ENCODE measurements at places on chromosomes 3 and 15.

- DNase-seq: no peak
Measured at GRCh38 chr3:100073714-100074307, 40.5 kb downstream of the FILIP1L start.

DNA sequence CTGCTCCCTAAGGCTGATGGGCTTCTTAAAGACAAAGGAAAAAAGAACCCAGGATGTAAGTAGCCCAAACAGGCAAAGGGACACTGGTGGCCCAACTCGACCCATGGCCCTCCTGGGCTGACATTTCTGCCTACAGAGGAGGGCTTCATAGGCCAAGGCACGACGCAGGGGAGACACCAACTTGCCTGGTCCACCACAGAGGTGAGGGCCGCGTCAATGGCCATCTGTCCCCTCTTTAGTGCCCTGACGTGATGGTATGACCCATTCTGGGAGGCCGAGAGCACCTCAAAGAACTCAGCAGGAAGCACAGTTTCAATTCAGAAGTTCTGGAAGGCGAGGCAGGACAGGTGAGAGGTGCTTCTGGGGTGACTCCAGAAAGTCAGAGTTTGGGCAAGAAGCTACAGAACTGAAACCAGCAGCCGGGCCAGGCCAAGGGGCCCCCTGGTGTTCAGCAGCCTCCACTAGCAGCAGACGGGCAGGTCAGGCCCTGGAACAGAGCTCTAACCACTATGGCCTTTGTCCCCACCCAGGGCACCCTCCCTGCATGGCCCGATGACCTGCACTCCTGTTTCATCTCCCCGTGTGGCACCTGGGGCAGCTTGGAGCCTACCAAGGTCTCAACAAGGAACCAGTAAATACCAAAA lies 45.1 kb downstream of the HMCES start:
- DNase-seq: no peak

DNA sequence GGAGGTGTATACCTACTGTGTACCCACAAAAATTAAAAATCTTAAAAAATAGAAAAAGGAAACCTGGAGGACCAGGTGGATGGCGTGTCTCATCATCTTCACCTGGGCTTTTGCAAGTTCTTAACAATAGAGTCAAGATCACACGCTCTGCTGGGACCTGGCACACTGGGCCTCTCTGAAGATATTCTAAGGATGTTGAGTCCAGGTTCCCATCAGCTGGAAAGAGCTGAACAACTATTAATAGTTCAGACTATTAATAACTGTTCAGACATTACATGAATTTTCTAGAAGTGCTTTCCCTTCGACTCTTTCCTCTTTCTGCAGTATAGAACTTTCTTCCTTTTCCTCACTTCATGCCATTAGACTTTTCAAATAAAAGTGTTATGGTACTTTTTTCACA lies 320.2 kb upstream of the IL12A start:
- DNase-seq: no peak

- DNase-seq: no peak
Measured at GRCh38 chr15:31153531-31153930, 52.0 kb upstream of the TRPM1 start.

- DNase-seq: no peak
Measured at GRCh38 chr3:43215663-43216275, 70.6 kb upstream of the SNRK start.

GRCh38 chr15:101115393-101115785 lies 136.5 kb downstream of the CHSY1 start:
- no peak for DNase-seq

- DNase-seq: no peak
Measured at GRCh38 chr3:56932866-56933265, 127.6 kb upstream of the SPATA12 start.

- DNase-seq: no peak
Measured at GRCh38 chr3:129240436-129240835, 9.0 kb upstream of the COPG1 start.

DNA sequence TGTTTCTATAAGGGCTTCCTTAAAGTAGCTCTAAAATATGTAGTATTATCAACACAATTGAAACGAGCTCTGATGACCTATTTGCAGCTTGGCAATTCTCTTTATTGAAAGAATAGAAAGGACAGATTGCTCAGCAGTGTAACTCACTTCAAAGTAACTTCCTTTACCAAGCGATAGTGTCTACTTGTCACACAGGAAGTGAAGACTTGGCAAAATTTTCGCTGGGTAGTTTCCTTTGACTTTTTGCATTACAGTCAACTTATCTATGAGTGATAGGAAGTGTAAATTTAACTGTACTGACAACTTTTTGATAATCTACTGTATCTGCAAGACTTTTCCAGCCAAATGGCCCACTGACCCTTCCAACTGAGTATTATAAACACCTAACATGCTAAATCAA lies 22.8 kb downstream of the SLC9A9 start:
- DNase-seq: no peak

GRCh38 chr15:66841953-66842681 lies 140.1 kb downstream of the SMAD6 start:
- DNase-seq: no peak

DNA sequence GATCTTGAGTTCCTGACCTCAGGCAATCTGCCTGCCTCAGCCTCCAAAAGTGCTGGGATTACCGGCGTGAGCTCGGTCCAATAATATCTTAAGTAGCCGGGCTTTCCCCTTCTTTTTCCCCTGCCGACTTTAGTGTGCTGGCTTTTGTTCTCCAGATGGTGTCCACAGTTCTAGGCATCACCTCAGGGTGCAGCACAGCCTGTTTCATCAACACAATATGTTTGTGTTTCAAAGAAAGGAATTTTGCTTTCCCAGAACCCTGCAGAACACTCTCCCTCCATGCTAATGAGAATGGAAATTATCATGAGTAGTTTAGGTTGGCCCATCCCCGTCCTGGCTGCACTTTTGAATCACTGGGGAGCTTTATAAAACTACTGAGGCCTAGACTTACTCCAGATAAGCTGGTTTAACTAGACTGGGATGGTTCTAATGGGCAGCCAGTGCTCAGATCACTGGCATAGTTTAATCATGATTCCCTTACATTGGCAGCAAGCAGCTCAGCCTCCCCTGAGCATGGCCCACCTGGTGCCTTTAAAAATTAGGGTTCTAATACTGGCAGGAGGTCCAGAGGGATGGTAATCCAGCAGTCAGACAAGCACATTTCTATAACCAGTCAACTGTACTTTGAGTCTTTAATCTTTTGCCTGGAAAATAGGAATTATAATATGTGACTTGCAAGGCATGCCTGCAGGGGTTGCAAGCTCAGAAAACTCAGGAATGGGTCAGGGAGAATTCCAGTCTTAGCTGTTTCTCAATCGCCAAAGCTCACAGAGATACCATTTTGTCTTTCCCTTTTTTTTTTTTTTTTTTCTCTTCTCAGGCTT lies 127.6 kb upstream of the RASGRP1 start:
- DNase-seq: no peak

DNA sequence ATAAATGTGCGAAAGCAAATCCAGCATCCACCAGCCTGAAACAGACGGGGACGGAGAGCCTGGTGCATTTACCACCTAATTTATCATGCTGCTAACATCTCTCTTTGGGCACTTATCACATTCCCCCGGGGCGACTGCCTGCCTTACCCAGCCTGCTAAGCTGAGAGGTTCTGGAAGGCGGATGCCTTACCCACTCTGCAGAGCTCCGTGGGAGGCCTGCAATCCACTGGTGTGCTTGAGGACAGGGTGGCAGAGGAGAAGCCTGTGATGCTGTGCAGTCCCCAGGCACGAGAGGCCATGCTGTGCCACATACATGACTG lies 25.5 kb downstream of the MGLL start:
- DNase-seq: no peak

- no peak for DNase-seq
Measured at GRCh38 chr3:72272356-72272755, 487.4 kb upstream of the PROK2 start.

DNA sequence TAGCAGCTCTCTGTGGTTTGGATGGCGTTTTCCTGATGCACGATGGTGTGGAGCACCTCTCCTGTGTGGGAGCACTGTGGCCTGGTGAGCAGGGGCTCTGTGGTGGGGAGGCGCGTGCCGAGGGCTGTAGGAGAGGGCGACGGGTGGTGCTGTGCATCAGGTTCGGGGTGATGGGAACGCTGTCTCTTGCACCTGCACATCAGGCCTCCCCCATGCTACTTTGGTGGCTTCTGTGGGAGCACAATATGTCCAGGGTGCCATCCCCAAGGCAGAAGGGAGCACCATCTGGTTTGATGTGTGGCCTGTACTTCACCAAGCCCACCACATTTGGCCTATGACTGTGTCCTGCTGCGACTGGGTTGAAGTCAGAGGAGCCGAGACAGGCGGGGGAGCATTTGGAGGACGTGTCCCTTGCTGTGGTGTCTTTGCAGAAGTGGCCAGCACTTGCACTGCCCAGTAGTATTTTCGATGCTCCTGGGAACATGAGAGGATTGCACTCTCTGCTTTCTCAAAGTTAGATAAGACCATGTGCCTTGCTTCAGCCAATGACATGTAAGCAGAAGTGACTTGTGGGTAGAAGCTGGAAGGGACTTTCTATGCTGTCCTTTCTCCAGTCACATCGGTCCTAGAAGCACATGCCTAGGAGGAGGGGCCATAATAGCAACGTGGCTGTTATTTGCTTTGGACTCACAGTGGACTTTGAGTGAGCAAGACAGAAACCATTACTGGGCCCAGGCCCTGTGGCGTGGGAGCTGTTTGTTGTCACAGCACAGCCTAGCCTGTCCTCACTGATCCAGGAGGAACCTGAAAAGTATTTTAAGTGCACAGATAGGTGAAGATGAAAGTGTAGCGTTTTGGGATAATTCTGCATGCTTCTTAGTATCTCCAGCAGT lies 72.1 kb downstream of the APBA2 start:
- no peak for DNase-seq

- DNase-seq: no peak
Measured at GRCh38 chr3:173098959-173099358, 42.1 kb downstream of the SPATA16 start.
